ENCODE measurements at places on chromosomes 6 and 20.

GRCh38 chr20:49999329-49999728, 16.5 kb downstream of the SNAI1 start:
- no peak for DNase-seq

- no peak for DNase-seq
Measured at GRCh38 chr20:1005452-1006027, 3.4 kb upstream of the RSPO4 start.

- DNase-seq: no peak
Measured at GRCh38 chr6:133306931-133307330, 65.8 kb downstream of the EYA4 start.

- DNase-seq: no peak
Measured at GRCh38 chr6:52731719-52732118, 31.6 kb downstream of the GSTA2 start.

- DNase-seq: no peak
Measured at GRCh38 chr20:47318586-47319516, 37.6 kb downstream of the ZMYND8 start.

- no peak for DNase-seq
Measured at GRCh38 chr6:5984150-5985089, 22.3 kb downstream of the NRN1 start.

- no peak for DNase-seq
Measured at GRCh38 chr6:125277838-125278237, 23.9 kb downstream of the HDDC2 start.

DNA sequence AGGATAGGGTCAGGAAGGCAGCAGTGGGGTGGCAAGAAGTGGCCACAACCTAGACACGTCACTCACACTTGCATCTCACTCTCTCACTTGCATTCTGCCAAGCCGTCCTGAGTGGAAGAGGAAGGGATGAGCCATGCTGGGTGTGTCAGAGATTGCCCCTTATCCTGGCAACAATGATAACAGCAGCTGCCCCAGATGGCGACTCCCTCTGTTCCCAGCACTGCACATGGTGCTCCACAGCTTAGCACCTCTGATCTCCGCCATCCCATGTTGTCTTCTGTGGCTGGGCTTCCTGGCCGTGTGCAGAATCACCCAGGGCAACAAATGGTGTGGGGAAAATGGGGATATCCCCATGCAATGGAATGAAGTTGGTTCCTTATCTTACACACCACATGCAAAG, 11.1 kb downstream of the KCNB1 start:
- no peak for DNase-seq

DNA sequence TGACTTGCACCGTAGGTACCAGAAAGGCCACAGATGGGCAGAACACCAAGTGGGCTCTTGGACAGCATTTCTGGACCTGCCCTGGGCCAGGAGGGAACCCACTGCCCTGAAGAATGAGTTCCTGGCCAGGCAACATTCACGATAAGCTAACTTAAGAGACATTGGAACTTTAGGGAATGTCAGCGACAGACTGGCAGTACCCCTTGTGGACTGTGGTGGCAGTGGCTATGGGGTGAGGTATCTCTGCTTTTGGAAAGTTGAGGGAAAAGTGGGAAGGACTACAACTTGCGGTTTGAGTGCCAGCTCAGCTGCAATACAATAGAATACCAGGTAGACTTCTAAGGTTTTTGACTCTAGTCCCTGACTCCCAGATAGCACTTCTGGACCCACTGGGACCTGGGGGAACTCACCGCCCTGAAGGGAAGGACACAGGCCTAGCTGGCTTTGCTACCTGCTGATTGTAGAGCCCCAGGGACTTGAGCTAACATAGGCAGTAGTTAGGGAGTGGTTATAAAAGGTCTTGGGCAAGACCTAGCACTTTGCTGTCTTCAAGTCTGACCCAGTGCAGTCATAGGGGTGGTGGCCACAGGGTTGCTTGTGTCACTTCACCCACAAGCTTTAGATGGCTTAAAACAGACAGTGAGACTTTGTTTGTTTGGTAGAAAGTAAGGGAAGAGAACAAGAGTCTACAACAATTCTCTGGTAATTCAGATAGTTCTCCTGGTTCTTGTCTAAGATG, 617.6 kb downstream of the COL12A1 start:
- no peak for DNase-seq

DNA sequence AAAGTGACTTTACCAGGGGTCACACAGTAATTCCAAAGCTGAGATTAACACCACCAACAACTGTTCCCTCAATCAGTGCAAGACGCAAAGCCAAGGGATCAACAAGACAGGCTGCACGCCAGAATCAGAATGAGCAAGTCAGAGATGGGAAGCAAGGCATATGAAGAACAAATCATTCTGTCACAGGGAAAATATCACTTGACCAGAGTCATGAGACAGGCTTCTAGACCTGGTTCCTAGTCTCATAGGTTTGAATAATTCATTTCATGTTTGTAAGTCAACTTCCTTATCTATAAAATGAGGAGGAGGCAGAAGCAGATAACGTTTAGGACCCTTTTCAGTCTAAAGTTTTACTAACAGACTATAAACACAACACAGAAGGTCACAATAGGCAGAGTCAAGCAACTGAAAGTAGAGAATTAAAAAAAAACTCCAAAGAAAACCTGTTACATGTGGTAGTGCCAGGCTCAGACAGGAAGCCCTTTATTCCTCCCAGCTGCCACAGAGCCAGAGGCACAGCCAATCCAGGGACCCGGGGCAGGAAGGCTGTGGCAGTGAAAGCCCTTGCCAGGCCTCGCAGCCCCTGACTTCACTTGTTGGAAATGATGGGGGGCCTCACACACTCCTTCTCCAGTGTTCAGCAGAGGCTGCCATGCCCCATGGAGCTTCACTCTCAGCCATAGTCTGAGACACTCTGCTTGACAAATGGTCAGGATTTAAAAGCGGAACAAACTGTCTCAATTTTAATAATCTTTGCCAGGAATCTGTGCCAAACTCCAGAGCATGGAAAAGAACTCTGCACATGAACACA, 29.2 kb upstream of the DST start:
- DNase-seq: no peak

DNA sequence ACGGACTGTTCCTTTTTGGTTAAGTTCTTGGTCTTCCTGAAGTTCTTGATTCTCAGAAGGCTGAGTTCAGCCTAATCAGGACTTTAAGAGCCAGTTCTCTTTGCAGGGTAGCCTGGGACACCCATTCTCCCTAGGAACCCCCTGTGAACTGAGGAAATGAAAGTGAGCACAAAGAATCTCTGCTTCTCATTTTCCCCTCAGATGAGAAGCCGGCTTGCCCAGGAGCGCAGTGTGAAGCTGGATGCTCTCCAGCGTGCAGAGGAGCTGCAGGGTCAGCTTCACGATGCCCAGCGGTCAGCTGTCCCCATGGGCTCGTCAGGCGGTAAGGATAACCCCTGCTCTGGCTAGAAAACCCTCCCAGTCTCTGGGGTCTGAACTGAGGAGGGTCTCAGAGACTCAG, 34.0 kb downstream of the CD164 start:
- DNase-seq: no peak

- DNase-seq: no peak
Measured at GRCh38 chr6:74814440-74814839, 391.4 kb downstream of the COL12A1 start.

Measured in stimulated activated CD8-positive, alpha-beta memory T cell treated with anti-CD3 and anti-CD28 coated beads, Interleukin-12 subunit alpha, Interleukin-12 subunit beta, amount 100 ng/mL, for 4 hours (primary cell).